ENCODE measurements at places on chromosomes 12 and 14.
A peak's percentile ranks its signal among the peaks of the same experiment; 100 is the strongest.

- DNase-seq = no peak
These were observed 464.8 kb upstream of the RGS6 start for GRCh38 chr14:71467361-71467811.

DNA sequence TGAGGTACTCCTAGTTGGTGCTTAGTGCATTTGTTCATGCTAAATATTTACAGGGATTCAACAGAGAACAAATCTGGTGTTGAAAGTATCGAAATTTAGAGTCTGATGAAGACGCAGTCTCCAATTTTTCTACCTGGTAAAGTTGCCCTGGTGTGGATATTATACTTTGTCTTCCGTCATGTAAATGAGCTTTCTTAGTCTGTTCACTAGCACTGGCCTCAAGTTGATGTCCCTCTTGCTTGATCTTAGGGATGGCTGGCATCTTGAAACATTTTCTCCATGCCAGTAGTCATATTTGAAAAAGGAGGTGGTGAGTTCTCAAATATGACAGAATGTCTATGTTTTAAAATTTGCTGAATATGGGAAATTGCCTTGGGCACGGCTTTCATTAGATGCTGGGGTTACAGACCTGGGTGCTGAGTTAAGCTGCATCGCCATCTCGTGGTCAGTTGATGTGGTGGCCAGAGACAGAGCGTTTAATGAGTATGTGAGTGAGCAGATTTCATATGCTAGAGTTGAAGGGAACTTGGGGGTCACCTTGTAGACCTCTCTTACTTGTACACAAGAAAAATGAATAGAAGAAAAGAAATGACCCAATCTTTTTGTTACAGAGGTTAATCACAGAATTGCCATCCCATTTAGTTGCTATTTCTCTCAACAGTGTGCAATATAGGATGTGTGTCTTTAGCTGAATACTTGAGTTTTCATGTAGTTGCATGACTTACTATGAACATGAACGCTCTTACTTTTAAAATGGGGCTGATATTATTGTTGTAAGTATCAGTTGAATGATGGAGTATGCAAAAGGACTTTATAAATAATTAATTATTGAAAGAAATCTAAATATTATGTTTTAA, 172.8 kb upstream of the DCN start:
- peak; percentile 18 for DNase-seq

- no peak for DNase-seq
These were observed 39.1 kb downstream of the CCDC175 start for GRCh38 chr14:59537476-59537875.

DNA sequence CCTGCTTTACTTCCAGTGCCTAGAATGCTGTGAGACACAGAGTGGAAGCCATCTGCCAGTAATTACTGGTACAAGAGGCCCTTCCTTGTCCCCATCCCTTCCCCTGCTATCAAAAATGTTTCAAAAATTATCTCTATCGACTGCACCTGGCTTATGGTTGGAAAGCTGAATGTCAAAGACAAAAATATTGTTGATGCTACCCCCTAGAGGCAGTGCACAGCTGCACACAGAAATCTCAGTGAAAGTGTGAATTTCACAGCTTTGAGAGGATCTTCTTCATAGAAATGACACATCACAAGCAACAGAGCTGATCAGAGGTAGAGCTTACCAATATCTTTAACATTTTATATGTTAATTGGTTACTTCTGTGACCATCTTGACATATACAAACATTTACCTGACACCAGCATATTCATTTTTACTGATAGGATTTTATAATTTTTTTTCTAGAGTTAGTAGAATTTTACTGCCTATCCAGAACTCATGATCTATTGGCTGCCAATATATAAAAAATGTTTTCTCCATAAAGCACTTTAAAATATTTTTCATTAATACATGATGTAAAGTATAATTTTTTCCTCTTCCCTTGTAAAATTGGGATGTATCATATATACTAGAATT, 138.0 kb downstream of the AACS start:
- no peak for DNase-seq

GRCh38 chr14:28097585-28097984, 669.0 kb upstream of the FOXG1 start:
- no peak for DNase-seq

DNA sequence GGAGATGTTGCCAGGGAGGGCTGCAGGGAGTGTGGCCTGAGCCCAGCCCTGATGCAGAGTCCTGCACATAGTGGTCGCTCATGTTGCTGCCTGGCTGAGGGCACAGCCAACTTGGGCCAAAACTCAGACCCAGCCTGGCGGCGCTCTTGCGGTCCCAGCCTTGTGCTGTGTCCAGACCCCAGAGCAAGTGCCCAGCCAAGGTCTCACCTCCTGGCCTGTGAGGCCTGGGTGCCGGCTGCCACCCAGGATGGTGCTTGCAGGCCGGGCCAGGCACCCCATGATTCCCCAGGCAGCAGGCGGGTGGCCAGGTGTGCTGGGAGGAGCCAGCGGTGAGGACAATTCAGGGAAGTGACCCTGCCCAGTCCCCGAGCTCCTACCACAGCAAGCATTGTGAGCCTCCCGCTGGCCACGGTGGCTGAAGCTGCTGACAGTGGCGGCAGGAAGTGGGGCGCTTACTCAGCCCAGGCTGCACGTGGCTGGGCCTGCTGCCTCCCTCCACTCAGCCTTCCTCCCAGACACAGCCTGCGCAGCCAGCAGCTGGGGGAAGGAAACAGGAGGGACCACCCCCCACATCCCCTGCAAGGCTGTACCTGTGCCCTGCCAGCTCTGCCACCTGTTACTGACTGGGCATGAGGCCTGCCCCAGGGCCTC, 17.7 kb upstream of the PGF start:
- DNase-seq = no peak

GRCh38 chr12:70543444-70543843, 93.8 kb downstream of the PTPRB start:
- no peak for DNase-seq

GRCh38 chr12:83179999-83180398, 493.3 kb downstream of the TMTC2 start:
- DNase-seq = no peak

- no peak for DNase-seq
These were observed 16.0 kb upstream of the TRAF3 start for GRCh38 chr14:102761206-102761605.

GRCh38 chr14:45373877-45374276, 120.9 kb upstream of the MIS18BP1 start:
- DNase-seq = no peak

- no peak for DNase-seq
These were observed 4.1 kb downstream of the SDR39U1 start for GRCh38 chr14:24438223-24439097.

- no peak for DNase-seq
These were observed 63.6 kb upstream of the ARID2 start for GRCh38 chr12:45665941-45666340.

DNA sequence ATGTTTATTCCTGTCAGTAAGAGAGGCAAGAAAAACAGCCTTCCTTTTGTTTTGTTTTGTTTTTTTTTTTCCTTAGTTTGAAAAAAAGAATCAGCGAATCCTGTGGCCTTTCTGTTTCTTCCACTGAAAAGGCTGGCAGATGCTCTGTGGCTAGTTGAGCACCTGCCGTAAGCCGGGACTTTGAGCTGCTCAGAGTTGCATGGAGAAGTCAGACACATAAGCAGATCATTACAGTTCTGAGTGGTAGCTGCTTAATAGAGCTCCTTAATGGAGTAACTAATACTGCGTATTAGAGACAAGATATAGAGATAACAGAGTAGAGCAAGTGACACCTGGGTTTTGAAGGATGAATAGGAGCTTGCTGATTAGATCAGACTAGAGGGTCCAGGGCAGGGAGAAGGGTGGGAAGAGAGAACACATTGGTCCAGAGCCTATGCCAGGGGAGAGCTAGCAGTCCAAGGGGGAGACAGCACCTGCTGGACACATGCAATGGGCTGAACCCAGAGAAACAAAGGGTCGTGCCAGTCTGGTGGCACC, 129.4 kb downstream of the TSPAN9 start:
- DNase-seq = no peak
